ENCODE measurements at places on chromosomes 4 and X.

DNA sequence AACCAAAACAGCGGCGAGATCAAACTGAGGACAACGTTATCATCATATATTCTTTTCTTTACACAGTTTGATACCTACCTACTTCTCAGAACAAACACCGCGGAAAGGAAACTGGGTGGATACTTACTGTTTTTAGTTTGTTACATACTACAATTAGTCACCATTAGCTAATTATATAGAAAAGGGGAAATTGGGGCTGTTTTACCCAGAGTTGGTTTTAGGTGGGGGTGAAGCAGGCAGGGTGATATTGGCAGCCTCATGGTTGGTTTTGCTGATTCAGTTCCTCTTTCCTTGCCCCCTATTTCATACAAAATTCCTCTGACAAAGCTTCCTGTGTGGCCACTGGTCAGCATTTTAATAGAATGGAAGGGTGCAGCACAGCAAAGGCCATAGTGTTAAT lies 77.8 kb downstream of the SORBS2 start:
- no peak for DNase-seq

- no peak for DNase-seq
Measured at GRCh38 chr4:87005690-87006425, 71.0 kb downstream of the AFF1 start.

- DNase-seq = no peak
Measured at GRCh38 chr4:128031756-128032384, 29.2 kb upstream of the LARP1B start.

- DNase-seq = no peak
Measured at GRCh38 chr4:82988323-82988832, 22.2 kb downstream of the LIN54 start.

DNA sequence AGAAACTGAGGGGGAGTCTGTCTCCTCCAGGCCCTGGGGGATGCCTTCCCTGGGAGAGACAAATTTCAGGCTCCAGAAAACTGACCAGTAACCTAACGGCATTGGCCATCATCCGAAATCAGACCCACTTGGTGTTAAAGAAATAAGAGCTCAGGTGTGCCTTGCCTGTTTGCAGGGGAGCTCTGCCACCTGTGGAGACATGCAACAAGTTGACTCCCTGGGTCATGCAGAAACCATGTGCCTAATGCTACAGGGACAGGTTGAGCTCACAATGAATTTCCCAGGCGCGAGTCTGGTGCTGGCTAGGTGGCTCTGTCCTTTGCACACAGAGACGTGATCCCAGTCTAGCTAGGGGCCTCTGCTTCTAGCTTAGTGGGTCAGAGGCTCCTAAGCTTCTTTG lies 95.8 kb upstream of the KIT start:
- DNase-seq = no peak

GRCh38 chrX:28649541-28649940 lies 62.3 kb downstream of the IL1RAPL1 start:
- DNase-seq = no peak

DNA sequence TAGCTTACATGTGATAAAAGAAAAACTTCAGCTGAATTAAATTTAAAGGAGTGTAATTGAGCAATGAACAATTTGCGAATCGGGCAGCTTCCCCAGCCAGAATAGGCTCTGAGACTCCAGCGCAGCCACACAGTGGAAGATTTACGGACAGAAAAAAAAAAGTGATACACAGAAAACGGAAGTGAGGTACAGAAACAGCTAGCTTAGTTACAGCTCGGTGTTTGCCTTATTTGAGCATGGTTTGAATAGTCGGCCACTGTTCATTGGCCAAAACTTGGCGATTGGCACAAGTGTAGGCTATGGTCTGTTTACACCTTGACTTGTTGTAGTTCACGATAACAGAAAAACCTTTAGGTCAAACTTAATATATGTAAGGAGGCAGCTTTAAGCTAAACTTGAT lies 16.7 kb upstream of the SUPT20HL1 start:
- DNase-seq = no peak

DNA sequence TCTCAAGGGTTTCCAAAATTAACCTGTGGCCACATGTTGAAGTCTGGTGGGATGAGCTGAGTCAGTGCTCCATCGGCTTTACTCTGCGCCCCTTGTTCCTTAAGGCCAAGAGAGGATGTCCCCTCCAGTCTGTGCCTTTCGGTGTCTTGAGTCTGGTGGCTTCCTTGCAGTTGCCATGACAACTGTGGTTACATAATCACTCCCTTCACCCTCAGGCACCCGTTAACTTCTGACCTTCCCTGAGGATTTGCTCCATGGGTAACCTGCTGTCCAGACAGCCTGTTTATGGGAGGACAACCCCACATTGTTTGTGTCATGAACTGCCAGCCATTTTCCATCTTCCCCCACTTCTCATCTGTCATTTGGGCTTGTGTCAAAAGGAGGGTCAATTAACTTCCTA lies 401.1 kb upstream of the LCORL start:
- no peak for DNase-seq

- DNase-seq = no peak
Measured at GRCh38 chrX:155819525-155819924, 61.6 kb upstream of the VAMP7 start.

- DNase-seq = no peak
Measured at GRCh38 chrX:34918856-34919255, 23.7 kb upstream of the FAM47B start.

GRCh38 chr4:160026721-160027120 lies 923.8 kb downstream of the RAPGEF2 start:
- no peak for DNase-seq

DNA sequence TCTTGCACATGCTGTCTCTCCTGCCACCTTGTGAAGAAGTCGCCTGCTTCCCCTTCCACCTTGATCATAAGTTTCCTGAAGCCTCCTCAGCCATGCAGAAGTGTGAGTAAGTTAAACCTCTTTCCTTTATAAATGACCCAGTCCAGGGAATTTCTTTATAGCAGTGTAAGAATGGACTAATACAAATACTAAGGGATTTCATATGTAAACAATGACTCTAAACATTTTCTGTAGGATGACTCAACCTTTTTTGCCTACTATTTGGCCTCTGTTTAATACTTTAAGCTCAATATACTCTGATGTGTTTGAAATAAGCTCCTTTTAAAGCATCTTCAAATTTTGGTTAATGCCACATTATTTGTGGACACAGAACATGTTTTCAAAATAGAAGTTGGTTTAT lies 813.5 kb upstream of the SLIT2 start:
- no peak for DNase-seq

- DNase-seq = no peak
Measured at GRCh38 chr4:158871335-158871724, 102.5 kb downstream of the FNIP2 start.

DNA sequence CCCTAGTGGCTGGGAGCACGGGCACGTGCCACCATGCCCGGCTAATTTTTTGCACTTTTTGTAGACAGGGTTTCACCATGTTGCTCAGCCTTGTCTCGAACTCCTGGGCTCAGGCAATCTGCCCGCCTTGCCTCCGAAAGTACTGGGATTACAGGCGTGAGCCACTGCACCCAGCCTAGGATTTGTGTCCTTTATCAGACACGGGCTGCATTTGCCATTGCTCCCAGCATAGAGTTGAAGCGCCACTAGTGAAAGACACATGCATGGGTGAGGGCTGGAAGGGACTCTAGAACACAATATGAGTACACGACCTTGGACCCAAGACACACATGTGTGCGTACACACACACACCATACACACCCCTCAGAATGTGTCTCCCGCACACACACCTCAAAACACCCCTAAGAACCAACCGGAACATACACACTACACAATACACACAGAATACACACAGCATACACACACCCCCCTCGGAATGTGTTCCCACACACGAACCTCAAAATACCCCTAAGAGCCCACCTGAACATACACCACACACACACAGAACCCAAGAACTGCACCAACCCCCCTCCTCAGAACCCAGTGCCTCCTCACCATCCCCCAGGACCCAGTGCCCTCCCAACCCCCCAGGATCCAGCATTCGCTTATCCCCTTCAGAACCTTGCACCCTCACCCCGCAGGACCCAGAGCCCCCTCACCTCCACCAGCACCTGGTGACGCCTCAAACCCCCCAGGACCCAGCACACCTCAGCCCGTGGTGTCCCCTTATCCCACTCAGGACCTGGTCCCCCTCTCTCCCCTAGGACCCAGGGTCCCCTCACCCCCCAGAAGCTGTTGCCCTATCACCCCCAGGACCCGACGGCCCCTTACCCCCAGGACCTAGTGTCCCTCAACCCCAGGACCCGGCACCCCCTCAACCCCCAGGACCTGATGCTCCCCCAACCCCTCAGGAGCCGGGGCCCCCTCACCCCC lies 1.0 kb downstream of the TNIP2 start:
- DNase-seq = no peak

GRCh38 chr4:823176-823760 lies 2.7 kb downstream of the CPLX1 start:
- no peak for DNase-seq

DNA sequence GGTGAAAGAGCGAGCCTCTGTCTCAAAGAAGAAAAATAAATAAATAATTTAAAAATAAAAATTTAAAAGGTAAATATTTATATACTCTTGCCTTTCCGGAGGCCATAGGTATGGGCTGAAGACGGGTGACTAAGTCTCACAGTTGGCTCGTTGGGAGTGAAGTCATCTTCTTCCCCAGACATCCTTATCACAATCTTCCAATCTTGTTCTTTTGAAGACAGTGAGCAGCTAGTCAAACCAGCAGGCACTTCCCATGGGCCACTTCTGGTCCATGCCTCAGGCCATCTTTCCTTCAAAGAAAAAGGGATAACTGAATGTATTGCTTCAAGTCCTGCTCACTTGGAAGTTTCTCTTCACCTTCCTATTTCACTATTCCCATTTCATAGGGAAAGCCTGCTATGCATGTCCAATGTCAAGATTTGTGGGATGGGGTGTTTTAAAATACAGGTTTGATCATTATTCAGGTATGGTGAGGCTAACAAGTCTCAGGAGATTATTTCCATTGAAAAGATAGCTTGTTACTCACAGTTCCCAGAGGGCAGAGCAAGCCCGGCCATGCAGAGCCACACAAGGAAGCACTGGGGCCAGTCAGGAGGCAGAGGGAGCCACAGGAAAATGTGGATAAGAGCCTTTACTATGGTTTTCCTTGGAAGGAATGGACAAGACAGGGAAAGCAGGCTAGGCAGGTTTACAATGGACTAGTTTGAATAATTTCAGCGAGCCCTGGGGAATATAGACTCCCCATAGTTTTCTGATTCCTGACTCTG lies 33.3 kb upstream of the VCX2 start:
- DNase-seq = no peak

DNA sequence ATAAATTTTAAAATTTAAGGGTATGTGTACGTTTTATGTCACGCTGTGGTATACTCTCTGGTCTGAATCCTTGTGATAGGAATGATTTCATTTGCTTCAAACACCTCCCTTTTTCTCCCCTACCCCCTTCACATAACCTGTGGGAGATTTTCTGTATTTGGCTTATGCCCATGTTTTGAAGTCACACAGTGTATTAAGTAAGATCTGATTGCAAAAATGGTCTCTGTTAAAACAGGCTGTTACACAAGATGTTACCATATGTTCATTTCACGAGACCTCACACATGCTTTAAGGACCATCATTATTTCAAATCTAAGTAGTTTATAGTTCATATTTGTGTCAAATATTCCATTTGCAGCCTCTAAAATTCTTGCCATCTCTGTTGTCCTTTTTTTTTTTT lies 63.5 kb downstream of the TMEM131L start:
- no peak for DNase-seq

DNA sequence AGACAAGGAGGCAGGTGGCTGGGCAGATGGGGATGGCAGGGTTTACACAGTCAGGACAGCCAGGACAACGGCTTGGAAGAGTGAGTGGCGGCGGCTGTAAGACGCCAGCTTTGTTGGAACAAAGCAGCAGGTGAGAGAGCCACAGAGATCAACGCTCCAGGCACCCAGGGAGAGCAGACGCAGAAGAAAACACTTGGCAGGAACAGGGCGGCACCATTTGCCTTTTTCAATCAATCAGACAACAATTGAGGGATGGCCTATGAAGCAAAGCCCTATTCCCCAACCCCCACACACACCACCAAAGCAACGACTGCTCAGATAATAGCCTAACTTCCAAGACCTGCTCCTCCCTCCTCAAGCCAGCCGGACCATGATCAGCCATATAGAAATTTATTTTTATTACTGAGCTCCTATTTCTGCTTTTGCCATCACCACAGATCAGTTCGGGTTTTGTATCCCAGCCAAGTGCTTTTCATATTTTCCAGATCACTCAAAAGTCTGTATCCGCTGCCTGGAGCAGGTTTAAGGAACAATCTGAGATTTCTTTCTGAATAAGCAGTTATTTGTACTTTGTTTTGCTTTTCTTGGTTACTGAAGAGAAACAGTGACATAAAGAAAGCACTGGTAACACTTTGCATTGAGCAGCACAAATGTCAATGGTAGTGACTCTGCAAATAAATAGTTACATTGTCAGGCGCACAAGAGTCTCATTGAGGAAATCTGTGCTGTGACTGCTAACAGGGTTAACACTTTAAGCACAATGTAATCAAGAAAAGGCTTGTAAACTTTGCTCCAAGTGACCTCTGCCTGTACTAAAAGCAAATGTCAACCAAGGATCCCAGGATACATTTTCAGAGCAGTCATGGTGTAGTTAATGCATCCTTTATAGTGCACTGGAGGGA lies 81.8 kb upstream of the RBPJ start:
- DNase-seq = no peak

GRCh38 chr4:26099967-26100366 lies 185.9 kb downstream of the SMIM20 start:
- DNase-seq = no peak

DNA sequence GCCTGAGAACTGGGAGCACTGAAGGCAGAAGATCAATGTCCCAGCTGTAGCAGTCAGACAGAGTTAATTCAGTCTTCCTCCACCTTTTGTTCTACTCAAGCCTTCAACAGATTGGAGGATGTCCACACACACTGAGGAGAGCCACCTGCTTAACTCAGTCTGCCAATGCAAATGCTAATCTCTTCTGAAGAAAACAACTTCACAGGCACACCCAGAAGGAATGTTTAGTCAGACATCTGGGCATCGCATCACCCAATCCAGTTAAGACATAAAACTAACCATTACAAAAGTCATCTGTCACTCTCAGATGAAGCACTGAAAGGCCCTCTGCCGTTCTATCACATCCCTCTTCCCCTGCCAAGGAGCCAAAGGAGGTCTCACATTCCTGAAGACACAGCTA lies 173.7 kb downstream of the CENPC start:
- no peak for DNase-seq

- no peak for DNase-seq
Measured at GRCh38 chrX:7115557-7115956, 32.0 kb upstream of the STS start.

GRCh38 chr4:158371158-158371557 lies 150.5 kb upstream of the RXFP1 start:
- DNase-seq = no peak

- no peak for DNase-seq
Measured at GRCh38 chrX:129553619-129554288, 13.7 kb downstream of the OCRL start.

GRCh38 chr4:36241771-36242170 lies 2.5 kb downstream of the ARAP2 start:
- no peak for DNase-seq

GRCh38 chrX:154020536-154021115 lies 924 bp upstream of the IRAK1 start:
- DNase-seq = no peak

- no peak for DNase-seq
Measured at GRCh38 chr4:78774417-78774816, 1.7 kb upstream of the BMP2K start.

Measured in stimulated activated CD4-positive, alpha-beta T cell treated with anti-CD3 and anti-CD28 coated beads, Interleukin-1b, Interleukin-23, amount 100 ng/mL, for 1 hour (primary cell).